ENCODE measurements at places on chromosomes 16 and 17. TPM values are rescaled to one million over a fixed set of nuclear protein-coding genes. Genes with fewer than 3 reads are reported as not detected.

GRCh38 chr16:53937161-53937880 is 233.4 kb downstream of the FTO start:
- peak; percentile 45 for DNase-seq
- no peak overlapping the region for H3K4me3 ChIP-seq
- no peak overlapping the region for H3K27ac ChIP-seq

- no peaks in the 10 kb centered on the region for H3K36me3 ChIP-seq
- H3K4me3 ChIP-seq = no peak overlapping the region
- H3K4me1 ChIP-seq = peaks cover 18% of the 10 kb centered on the region
- no peak overlapping the region for H3K27ac ChIP-seq
- DNase-seq = no peak
- no peaks in the 10 kb centered on the region for H3K27me3 ChIP-seq
Measured at GRCh38 chr16:6211644-6212043, 1114.0 kb upstream of the EEF2KMT start.

DNA sequence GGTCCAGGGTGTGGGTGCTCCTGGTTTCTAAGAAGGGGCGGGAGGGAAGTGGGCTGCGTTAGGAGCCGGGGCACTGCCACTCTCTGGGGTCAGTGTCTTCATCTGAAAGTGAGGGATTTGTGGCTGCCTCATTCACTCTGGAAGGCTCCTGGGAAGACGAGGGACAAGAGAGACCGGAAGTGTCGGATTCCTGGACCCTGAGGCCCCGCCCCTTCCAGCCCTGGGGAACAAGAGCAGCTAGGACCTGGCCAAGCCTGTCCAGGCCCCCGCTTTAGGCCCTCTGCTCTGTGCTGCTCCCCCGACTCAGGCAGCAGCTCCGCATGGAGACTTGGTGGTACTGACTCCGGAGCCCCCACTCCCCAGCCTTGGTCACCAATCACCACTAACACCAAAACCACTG is 6.5 kb downstream of the LGALS3BP start:
- H3K27me3 ChIP-seq = no peaks in the 10 kb centered on the region
- peak overlapping the region; percentile 63 for H3K27ac ChIP-seq
- no peak overlapping the region for H3K4me3 ChIP-seq
- H3K36me3 ChIP-seq = no peaks in the 10 kb centered on the region

Gene GPR139
- not detected for total RNA-seq

GRCh38 chr16:12229759-12230594 is 253.4 kb downstream of the SNX29 start:
- no peaks in the 10 kb centered on the region for H3K4me1 ChIP-seq
- no peak overlapping the region for H3K27ac ChIP-seq
- DNase-seq = no peak
- no peak overlapping the region for H3K4me3 ChIP-seq
- no peaks in the 10 kb centered on the region for H3K27me3 ChIP-seq

Gene PITPNM3
- 5.0 TPM for total RNA-seq

DNA sequence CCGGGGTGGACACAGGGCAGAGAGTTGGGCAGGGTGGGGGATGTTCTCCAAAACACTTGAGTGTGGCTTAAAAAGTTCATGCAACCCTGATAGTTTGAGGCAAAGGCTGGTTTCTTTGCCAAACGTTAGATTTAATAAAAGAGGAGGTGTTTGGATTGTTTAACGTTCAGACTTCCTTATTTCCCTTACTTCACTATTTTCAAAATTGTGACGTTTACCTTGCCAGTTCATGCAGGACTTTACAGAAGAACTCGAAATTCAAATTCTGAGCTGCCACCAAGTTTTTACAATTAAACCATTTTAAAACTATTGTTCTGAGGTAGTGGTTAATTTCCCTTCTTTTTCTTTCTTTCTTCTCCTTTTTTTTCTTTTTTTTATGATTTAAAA is 5.5 kb downstream of the SEC14L1 start:
- no peaks in the 10 kb centered on the region for H3K36me3 ChIP-seq
- no peak overlapping the region for H3K27ac ChIP-seq
- peaks cover 33% of the 10 kb centered on the region for H3K4me1 ChIP-seq
- H3K27me3 ChIP-seq = no peaks in the 10 kb centered on the region
- DNase-seq = no peak
- H3K4me3 ChIP-seq = no peak overlapping the region

Gene MATCAP1
- 50.9 TPM for total RNA-seq

Gene FOXN1
- total RNA-seq = not detected

Gene CD300H
- total RNA-seq = not detected

GRCh38 chr17:4623249-4623648 is 18.2 kb downstream of the ALOX15 start:
- no peak overlapping the region for H3K27ac ChIP-seq
- H3K36me3 ChIP-seq = no peaks in the 10 kb centered on the region
- DNase-seq = no peak
- peaks cover 7% of the 10 kb centered on the region for H3K4me1 ChIP-seq

DNA sequence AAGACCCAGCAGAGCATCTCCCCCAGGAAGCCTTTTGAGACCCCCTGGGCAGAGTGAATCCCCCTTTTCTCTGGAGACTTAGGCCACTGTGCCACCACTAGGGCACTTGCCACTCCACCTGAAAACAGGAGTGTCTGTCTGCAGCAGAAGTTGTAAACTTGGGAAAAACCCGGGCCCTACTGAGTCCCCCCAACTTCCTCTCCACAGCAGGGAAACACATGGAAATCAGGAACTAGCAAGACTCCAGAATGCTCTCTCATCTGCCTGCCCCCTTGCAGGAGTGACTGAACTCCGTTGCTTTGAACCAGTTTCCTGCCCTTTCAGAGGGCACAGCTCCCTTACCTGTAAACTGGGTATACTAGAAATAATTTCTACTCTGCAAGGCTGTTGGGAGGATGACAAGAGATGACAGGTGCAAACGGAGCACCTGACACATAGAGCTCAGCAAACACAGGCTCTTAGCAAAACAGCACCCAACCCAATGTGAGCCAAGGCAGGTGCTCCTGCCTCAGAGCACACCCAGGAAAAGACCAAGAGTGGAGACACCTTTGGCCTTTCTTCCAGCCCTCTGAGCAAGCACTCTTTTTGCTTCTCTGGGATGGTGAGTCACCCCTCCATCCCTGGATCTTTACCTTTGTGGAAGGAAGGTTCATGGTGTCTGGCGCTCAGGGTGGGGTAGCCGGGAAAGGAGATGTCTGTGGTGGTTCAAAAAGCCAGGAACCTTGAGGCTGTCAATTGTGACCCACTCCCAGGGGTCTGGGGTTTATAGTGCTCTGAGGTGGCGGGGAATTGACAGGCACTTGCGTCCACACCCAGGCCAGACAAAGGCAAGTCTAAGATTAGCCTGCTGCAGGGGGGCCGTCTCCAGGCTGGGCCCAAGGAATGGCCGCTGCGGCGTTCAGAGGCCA is at the start of gene HCRT:
TSS of gene HCRT (minus strand) at position 740 of the 908 bp plus-strand sequence. CDS start at position 653, 87 bp downstream.
- H3K4me1 ChIP-seq = peaks cover 30% of the 10 kb centered on the region
- H3K27ac ChIP-seq = no peak within 1 kb of the TSS
- H3K36me3 ChIP-seq = no peaks in the 10 kb centered on the region
- DNase-seq = peak; percentile 74

- no peak for DNase-seq
- H3K27ac ChIP-seq = no peak overlapping the region
- no peaks in the 10 kb centered on the region for H3K36me3 ChIP-seq
Measured at GRCh38 chr16:31475946-31476302, 4.0 kb downstream of the TGFB1I1 start.

Gene NME1
- total RNA-seq = 89.5 TPM

Gene ZNF821
- 10.3 TPM for total RNA-seq

Gene KRTAP3-2
- not detected for total RNA-seq

Gene SLFN14
- total RNA-seq = not detected

Gene ZNF629
- total RNA-seq = 13.7 TPM

Gene CACNG3
- not detected for total RNA-seq

DNA sequence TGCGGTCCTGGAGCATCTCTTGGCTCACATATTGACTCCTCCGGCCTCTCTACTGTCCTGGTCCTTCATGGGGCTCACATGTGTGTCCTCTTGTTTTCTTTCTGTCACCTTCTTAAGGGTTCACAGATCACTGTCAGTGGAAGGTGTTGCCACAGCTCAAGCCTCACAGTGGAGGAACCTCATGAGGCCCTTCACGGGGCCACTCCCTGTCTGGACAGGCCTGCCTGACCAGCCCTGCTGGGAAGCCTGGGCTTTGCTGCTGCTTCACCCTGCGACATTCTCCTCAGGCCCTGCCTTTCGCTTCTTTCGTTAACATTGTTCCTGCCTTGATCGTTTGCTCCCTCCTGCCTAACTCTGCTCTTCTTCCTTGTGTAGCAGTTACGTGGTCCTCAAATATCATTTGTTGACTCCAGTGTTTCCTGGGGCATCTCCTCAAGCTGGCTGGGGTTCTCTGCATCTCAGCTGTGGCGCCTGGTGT is 55.9 kb downstream of the WDR45B start:
- H3K27ac ChIP-seq = peak overlapping the region; percentile 81
- DNase-seq = no peak
- no peak overlapping the region for H3K4me3 ChIP-seq
- peaks cover 7% of the 10 kb centered on the region for H3K4me1 ChIP-seq
- no peaks in the 10 kb centered on the region for H3K27me3 ChIP-seq
- no peaks in the 10 kb centered on the region for H3K36me3 ChIP-seq

- no peak overlapping the region for H3K27ac ChIP-seq
- peak; percentile 54 for DNase-seq
- H3K4me1 ChIP-seq = no peaks in the 10 kb centered on the region
- no peaks in the 10 kb centered on the region for H3K36me3 ChIP-seq
Measured at GRCh38 chr17:60586288-60586974, 13.6 kb upstream of the PPM1D start.

- peaks cover 7% of the 10 kb centered on the region for H3K4me1 ChIP-seq
- no peaks in the 10 kb centered on the region for H3K36me3 ChIP-seq
- no peak overlapping the region for H3K4me3 ChIP-seq
- no peak for DNase-seq
- no peak overlapping the region for H3K27ac ChIP-seq
Measured at GRCh38 chr17:40091691-40092397, 8.5 kb downstream of the NR1D1 start.

DNA sequence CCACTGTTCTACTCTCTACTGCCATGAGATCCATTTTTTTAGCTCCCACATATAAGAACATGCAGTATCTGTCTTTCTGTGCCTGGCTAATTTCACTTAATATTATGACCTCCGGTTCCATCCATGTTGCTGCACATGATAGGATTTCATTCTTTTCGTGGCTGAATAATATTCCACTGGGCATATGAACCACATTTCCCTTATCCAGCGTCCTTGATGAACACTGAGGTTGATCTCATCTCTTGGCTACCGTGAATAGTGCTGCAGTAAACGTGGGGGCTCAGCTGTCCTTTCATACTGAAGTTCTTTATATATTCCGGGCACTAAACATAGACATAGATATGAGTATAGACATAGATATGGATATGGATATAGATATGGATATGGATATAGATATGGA is 109.3 kb upstream of the TNRC6C start:
- H3K4me1 ChIP-seq = peaks cover 4% of the 10 kb centered on the region
- H3K36me3 ChIP-seq = no peaks in the 10 kb centered on the region
- no peak overlapping the region for H3K4me3 ChIP-seq
- H3K27ac ChIP-seq = no peak overlapping the region

DNA sequence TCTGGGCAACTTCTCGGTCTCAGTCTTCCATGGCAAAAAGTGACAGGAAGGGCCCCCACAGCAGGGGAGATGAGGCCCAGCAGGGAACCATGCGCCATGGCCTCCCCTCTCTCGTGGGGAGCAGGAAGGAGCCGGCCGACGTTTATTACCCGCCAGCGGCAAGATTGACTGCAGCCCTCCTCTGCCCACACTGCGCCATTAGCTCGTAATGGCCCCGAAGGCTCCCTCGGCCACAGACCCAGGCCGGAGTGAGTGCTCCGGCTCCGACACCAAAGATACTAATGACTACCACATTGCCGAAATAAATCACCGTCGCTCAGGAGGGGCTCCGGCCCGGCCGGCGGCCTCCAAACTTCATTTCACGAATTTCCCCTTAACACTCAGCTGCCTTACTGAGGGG is 226.9 kb downstream of the C16orf78 start:
- H3K36me3 ChIP-seq = no peaks in the 10 kb centered on the region
- no peak overlapping the region for H3K27ac ChIP-seq
- no peak overlapping the region for H3K4me3 ChIP-seq
- no peaks in the 10 kb centered on the region for H3K27me3 ChIP-seq
- no peak for DNase-seq
- peaks cover 27% of the 10 kb centered on the region for H3K4me1 ChIP-seq

DNA sequence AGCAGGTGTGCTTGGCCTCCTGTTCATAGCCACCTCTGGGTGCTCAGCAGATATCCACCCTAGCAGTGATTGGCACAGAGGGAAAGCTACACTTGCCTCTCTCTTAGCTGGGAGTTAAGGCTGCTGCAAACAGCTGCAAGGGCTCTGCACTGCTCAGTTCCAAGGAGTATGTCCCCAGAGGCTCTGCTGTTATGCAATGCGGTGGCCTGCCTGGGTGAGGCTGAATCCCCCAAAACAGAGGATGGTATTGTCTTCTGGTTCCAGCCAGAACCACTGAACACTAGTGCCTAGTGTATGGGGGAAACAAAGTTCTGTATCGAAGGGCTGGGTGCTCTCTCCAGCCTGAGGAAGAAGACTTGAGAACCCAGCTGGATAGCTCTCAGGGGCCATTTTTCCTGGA is 16.8 kb downstream of the TMEM94 start:
- peaks cover 17% of the 10 kb centered on the region for H3K4me1 ChIP-seq
- H3K36me3 ChIP-seq = no peaks in the 10 kb centered on the region
- no peaks in the 10 kb centered on the region for H3K27me3 ChIP-seq
- no peak overlapping the region for H3K4me3 ChIP-seq

DNA sequence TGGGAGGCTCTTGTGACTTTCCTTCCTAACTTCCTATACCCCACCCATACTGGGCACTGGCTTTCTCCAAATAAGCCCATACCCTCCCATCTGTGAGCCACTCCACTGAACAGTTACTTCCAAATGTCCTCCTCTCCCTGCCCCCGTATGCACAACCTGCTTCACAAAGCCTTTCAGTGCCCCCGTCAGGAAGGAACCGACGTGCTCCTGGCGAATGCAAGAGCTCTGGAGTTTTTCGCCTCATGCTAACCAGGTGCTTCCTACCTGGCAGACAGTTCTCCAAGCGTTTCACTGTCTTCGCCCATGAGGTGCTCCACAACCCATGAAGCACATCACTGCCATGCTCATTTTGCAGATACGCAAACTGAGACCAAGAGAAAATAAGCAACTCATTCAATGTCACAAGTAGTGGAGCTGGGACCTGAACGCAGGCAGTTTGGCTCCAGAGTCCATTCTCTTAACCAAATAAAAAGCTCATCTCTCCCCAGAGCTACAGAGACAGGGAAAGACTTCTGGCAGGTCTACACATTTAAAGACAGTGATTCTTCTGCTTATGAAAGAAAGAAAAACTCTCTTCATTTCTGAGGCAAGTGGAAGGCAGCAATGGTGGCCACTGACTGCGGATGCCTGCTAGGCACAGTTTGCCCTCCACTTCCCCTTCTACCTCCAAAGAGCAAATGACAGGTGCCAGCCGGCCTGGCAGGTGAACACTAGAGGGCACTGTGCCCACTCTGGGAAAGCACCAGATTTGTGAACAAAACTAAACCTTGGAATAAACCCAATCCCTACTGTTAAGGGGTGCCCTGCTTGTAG is 23.8 kb downstream of the SPHK1 start:
- H3K27ac ChIP-seq = no peak overlapping the region
- no peaks in the 10 kb centered on the region for H3K27me3 ChIP-seq
- no peaks in the 10 kb centered on the region for H3K4me1 ChIP-seq
- no peaks in the 10 kb centered on the region for H3K36me3 ChIP-seq

DNA sequence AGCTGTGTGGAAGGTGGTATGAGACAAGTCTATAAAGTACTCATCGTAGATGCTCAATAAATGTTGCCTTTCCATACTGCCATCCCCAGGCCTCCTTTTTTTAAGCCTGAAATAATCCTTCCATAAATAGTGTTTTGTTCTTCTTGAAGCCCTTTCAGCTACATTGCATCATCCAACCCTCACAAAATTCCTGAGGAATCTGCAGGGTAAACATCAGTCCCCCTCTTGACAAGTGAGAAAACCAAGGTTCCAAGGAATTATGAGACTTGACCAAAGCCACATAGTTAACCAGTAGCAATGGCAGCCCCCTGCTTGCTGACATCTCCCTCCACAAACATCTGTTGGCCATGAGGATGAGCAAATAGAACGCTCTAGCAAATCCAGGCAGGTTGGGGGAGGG is 89.7 kb upstream of the CCL1 start:
- no peaks in the 10 kb centered on the region for H3K36me3 ChIP-seq
- no peak overlapping the region for H3K27ac ChIP-seq
- no peak overlapping the region for H3K4me3 ChIP-seq

All from neural progenitor cell (in vitro differentiated cells).